ENCODE measurements at places on chromosomes 6 and 20. TPM values are rescaled to one million over a fixed set of nuclear protein-coding genes. Genes with fewer than 3 reads are reported as not detected.

Gene MUCL3
- not detected for total RNA-seq

Gene ADGRF5
- total RNA-seq: 58.0 TPM

Gene CEP43
- total RNA-seq: 3.0 TPM

Gene SOBP
- 14.8 TPM for total RNA-seq

Gene SLC22A2
- total RNA-seq: 0.39 TPM

Gene CD109
- 3.9 TPM for total RNA-seq

Gene ACTL10
- total RNA-seq: 0.37 TPM

Gene EFCAB8
- not detected for total RNA-seq

Gene MYBL2
- total RNA-seq: not detected

Gene CCR6
- total RNA-seq: not detected

Gene OR2B6
- not detected for total RNA-seq

Gene PCK1
- 0.34 TPM for total RNA-seq

Gene CST3
- 457 TPM for total RNA-seq

Gene TP53TG5
- not detected for total RNA-seq

Gene RPS6KA2
- 40.4 TPM for total RNA-seq

Gene SLC17A2
- not detected for total RNA-seq

Gene COL9A3
- not detected for total RNA-seq

Gene MANEA
- 2.9 TPM for total RNA-seq

Gene FAXC
- not detected for total RNA-seq

Gene TBXT
- total RNA-seq: not detected

Gene IL17A
- total RNA-seq: not detected

Gene PPP1R3G
- total RNA-seq: 0.41 TPM

Gene IMPG1
- not detected for total RNA-seq

Gene AFG1L
- total RNA-seq: 10.4 TPM

Gene BHLHE23
- total RNA-seq: not detected

Gene GJA10
- total RNA-seq: not detected

Gene LINC00237
- not detected for total RNA-seq

Gene IPCEF1
- 0.24 TPM for total RNA-seq

Gene SNRPB2
- 39.1 TPM for total RNA-seq

Gene PMEPA1
- total RNA-seq: 8.9 TPM

Gene ADAM33
- total RNA-seq: 2.4 TPM

Gene NKX2-4
- not detected for total RNA-seq

Gene C20orf144
- total RNA-seq: not detected

Gene PBOV1
- not detected for total RNA-seq

Gene COL20A1
- not detected for total RNA-seq

Gene SHLD1
- total RNA-seq: 8.3 TPM

Gene ZKSCAN4
- 1.9 TPM for total RNA-seq

Gene RAD21L1
- not detected for total RNA-seq

Gene AKAP12
- total RNA-seq: 9.9 TPM
